ENCODE measurements at places on chromosomes 5 and 9.

DNA sequence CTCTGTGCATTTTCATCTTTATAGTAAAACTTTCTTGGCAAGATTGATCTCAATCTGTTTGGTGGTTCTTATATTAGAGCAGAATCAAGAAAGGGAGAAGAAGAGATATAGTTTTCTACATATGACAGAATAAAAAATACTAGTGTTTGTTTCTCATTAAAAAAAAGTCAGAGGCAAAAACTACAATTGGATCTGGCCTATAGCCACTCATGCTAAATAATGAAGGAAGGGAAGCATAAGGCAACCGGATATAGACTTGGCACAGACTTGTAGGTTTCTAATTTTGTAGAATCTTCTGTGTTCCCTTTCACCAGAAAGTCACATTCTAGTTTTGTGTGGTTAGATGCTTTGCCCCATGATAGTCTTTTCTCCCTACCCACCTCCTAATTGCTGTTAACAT, 306.2 kb downstream of the PIK3R1 start:
- DNase-seq, result no peak

DNA sequence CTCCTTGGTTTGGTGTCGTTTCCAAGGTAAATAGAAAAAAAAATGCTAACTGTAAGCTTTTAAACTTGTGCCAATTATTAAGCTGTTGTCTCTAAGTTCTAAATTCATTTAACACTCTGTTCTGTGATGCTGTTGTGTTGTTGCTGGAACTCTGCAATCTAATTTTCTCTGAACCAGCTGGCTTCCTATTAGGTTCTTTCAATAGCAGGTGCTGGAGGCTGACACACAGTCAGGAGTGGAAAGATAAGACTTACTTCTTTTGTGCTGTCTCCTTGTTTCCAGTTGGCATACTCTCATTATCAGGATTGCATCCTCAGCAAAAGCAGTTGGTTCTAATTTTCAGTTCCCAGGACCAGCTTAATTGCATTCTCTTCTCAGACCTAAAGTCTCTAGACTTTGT, 1252.6 kb upstream of the NUDT12 start:
- DNase-seq, result no peak

DNA sequence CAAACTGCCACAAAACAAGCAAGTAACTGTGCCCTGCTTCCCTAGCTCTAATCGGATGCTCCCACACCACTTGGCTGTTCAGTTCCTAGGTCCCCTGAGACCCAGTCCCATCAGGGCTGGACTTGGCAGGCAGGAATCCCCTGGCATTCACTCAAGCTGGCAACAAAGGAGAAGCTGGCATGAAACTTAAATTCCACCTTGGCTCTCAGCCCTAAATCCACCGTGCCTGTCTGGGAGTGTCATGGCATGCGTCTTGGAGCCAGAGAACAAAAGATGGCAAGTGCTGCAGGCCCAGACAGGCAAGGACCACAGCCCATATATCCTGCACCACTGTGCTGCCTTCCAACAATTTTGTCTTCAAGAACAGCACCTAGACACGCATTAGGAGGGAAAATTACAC, 38.2 kb downstream of the ETF1 start:
- DNase-seq, result no peak

GRCh38 chr5:39775086-39775796, 350.5 kb upstream of the DAB2 start:
- DNase-seq, result no peak

GRCh38 chr5:76525956-76526355, 97.2 kb downstream of the F2RL2 start:
- no peak for DNase-seq

- no peak for DNase-seq
These were observed 201.3 kb downstream of the ARHGAP26 start for GRCh38 chr5:142971303-142972013.

- no peak for DNase-seq
These were observed 30.3 kb upstream of the STX17 start for GRCh38 chr9:99876190-99876589.

- DNase-seq, result no peak
These were observed 10.2 kb downstream of the MARCHF6 start for GRCh38 chr5:10363519-10364185.

DNA sequence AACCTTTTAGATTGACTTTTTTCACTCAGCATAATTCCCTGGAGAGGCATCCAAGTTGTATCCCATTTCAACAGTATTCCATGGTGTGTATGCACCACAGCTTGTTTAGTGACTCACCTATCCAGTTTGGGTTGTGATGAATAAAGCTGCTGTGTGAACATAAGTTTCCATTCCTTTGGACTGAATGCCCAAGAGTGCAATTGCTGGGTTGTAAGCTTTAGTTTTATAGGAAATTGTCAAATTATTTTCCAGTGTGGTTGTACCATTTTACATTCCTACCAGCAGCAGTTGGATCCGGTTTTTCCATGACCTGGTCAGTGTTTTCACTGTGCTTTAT, 60.9 kb upstream of the TMED7 start:
- no peak for DNase-seq

DNA sequence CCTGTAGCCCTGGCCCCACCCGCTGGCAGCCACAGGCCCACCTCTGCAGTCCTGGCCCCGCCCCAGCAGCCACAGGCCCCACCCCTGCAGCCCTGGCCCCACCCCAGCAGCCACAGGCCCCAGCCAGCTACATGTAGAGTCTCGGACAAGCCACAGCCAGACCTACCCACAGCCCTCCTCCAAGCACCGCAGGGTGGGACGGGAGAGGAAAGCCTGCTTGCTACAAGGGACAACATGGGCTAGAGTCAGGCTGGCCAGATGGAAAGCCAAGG, 49.5 kb upstream of the SARDH start:
- peak; percentile 63 for DNase-seq

GRCh38 chr5:140251527-140251973, 51.4 kb downstream of the PFDN1 start:
- no peak for DNase-seq

DNA sequence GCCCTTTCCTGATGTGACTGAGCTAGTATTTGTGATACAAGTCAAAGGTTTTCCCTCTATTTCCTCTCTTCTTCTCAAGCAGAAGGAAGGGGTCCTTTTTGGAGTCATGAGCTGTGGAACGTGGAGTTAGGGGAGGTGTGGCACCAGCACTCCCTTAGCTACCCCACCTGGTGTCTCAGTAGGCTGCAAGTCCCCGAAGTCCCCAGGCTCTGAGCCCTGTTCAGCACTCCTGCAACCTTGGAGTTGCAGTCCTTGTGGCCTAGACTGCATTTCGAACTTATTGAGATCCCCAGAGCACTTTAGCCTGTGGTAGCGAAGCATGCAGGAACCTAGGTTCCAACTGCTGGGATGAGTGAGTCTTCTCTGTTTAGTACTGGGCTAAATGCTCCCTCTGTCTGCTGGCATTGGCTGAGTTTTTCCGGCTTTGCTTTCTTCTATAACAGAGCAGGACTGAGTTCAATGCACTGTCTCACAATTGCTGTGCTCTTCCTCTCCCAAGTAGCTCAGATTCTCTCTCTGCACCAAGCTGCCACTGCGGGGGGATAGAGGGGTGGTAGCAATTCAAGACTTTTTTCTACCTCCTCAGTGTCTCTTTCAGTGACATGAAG, 600.7 kb upstream of the CDH9 start:
- peak; percentile 4 for DNase-seq

- no peak for DNase-seq
These were observed 48.0 kb upstream of the ASTN2 start for GRCh38 chr9:117462861-117463260.

All from GM23338 (cell line).